Smooth muscle cell of trachea (primary cell): ENCODE measurements at places on chromosomes 12 and 14. TPM values are rescaled to one million over a fixed set of nuclear protein-coding genes. Genes with fewer than 3 reads are reported as not detected.

Gene GLIPR1L1
- total RNA-seq: 1.0 TPM in 1 of 2 replicates, not detected in the other

Gene PROX2
- not detected in 2 replicates for total RNA-seq

Gene ATL1
- 10.3 and 13.8 TPM in 2 replicates for total RNA-seq

Gene IFNG-AS1
- not detected in 2 replicates for total RNA-seq

Gene KRT78
- total RNA-seq: not detected in 2 replicates

Gene SOAT2
- total RNA-seq: not detected in 2 replicates

Gene ANO2
- 0.44 TPM in 1 of 2 replicates, not detected in the other for total RNA-seq

Gene LBHD2
- not detected in 2 replicates for total RNA-seq

Gene ADAMTS20
- not detected in 2 replicates for total RNA-seq

Gene SLC17A8
- total RNA-seq: not detected in 2 replicates

Gene RPL10L
- not detected in 2 replicates for total RNA-seq

Gene DDN
- 0.15 and 0.17 TPM in 2 replicates for total RNA-seq

Gene TMTC1
- total RNA-seq: 44.1 and 125 TPM in 2 replicates

Gene RNASE8
- total RNA-seq: not detected in 2 replicates

Gene CCDC60
- total RNA-seq: not detected in 2 replicates

Gene TOMM20L
- not detected in 2 replicates for total RNA-seq

Gene DAO
- not detected in 2 replicates for total RNA-seq
